Heart right ventricle (tissue), 16 donors: ENCODE measurements at places on chromosomes 3 and 15. TPM values are rescaled to one million over a fixed set of nuclear protein-coding genes. Genes with fewer than 3 reads are reported as not detected.

TRAIP gene
- polyA plus RNA-seq, result 1.6 TPM

SCAANT1 gene
- not detected for polyA plus RNA-seq

TERC gene
- not detected for polyA plus RNA-seq

IL20RB gene
- polyA plus RNA-seq, result 0.71 TPM

PRRT3 gene
- 0.54 TPM for polyA plus RNA-seq

FES gene
- polyA plus RNA-seq, result 17.7 TPM

WDR93 gene
- polyA plus RNA-seq, result not detected

GRK7 gene
- 0.03 TPM for polyA plus RNA-seq

RBPMS2 gene
- 200 TPM for polyA plus RNA-seq

REC114 gene
- not detected for polyA plus RNA-seq

MESP2 gene
- 0.04 TPM for polyA plus RNA-seq

PAK2 gene
- 23.0 TPM for polyA plus RNA-seq

SLC12A6 gene
- 3.4 TPM for polyA plus RNA-seq

HACD3 gene
- polyA plus RNA-seq, result 8.1 TPM

HGD gene
- polyA plus RNA-seq, result not detected

ZNF860 gene
- 0.15 TPM for polyA plus RNA-seq

GUCA1C gene
- not detected for polyA plus RNA-seq

ZNF620 gene
- 1.9 TPM for polyA plus RNA-seq

H1-8 gene
- not detected for polyA plus RNA-seq

MUC20 gene
- 7.6 TPM for polyA plus RNA-seq

ALAS1 gene
- polyA plus RNA-seq, result 98.4 TPM
